Activated CD4-positive, alpha-beta T cell treated with anti-CD3 and anti-CD28 coated beads, Interleukin-2, amount 10 ng/mL, durations not matched to agents 24 days and 14 days (primary cell): ENCODE measurements at places on chromosomes 3 and 15.

GRCh38 chr3:158313338-158313927 is 203.5 kb downstream of the RSRC1 start:
- H3K4me1 ChIP-seq = no peaks in the 10 kb centered on the region
- DNase-seq = no peak
- H3K27me3 ChIP-seq = no peaks in the 10 kb centered on the region
- no peak overlapping the region for H3K27ac ChIP-seq
- no peak overlapping the region for H3K4me3 ChIP-seq
- H3K36me3 ChIP-seq = no peaks in the 10 kb centered on the region

DNA sequence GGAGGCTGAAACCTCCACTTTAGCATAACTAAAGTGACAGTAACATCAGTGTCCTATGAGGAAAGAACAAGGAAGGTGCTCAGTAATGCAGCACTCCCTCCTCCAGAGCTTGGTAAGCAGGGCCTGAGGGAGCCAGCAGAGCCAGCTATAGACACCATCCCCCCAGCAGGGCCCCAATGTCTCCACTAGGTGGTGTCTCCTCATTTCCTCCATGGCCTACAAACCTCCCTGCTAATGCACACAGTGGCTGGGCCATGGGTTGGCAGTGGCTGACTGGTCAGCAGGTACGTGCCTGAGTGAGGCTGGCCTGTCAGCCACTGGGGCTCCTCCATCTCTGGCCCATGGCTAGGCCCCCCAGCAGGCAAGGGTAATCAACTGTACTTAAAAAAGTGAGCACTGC is 13.6 kb downstream of the MRPS25 start:
- DNase-seq = peak; percentile 82
- H3K4me1 ChIP-seq = peaks cover 21% of the 10 kb centered on the region
- peaks cover 60% of the 10 kb centered on the region for H3K36me3 ChIP-seq
- H3K27me3 ChIP-seq = no peaks in the 10 kb centered on the region
- no peak overlapping the region for H3K4me3 ChIP-seq
- no peak overlapping the region for H3K27ac ChIP-seq

DNA sequence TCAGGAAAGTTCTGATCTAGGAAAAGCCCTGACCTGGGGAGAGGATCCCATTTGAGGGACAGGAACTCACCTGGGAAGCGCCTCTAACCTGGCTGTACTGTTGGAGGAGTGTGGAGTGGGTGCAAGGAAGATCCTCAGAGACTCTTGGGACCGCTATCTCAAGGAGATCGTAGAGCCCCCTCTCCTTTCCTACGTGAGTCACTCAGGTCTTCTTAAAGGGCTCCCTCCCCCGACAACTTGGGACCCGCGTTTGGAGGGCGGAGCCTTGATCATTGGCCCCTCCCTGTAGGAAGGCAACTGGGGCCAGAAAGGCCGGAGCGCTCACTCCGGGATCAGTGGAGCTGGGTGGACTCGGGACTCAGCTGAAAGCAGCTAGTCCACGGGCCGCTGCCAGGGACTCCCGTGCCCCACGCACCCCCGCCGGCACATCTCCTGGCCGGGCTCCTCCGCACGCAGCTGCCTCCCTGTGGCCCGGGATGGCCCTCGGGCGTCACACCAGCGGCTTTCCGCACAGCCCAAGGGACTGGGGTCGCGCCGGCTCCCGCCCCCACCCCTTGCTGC is 520 bp downstream of the SLC26A6 start:
- peak; percentile 88 for DNase-seq
- peak overlapping the region; percentile 93 for H3K4me3 ChIP-seq
- peaks cover 13% of the 10 kb centered on the region for H3K36me3 ChIP-seq
- H3K4me1 ChIP-seq = peaks cover 19% of the 10 kb centered on the region

DNA sequence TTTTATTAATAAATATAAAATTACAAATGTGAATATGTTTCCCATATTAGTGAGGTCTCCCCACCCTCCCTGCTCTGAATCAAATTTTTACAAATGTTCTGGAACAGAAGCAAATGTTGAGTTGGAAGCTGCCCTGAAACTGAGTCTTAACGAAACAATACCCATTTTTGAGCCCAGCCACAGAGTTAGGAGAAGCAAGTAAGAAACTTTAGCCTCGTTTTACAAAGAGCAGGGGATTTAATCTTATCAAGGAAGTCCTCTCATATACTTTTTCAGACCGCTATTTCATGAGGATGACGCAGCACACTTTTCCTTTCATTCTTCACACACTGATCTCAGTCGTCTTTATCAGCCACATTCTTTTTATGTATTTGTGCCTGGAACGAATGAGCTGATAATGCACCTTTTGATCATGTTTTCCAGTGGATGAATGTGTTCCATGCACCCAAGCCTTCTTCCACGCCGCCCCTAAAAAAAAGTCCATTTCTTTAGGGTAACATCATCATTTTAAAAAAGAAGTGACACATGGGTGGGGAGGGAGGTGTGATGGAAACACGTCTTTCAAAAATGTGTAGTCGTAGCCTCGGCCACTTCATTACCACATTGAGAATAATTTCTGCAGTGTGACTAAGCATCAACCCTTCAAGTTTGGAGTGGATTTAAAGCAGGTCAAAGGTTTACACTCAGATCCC is 48.1 kb downstream of the SETMAR start:
- H3K4me1 ChIP-seq = peaks cover 21% of the 10 kb centered on the region
- H3K27ac ChIP-seq = peak overlapping the region; percentile 89
- peak overlapping the region; percentile 56 for H3K4me3 ChIP-seq
- H3K36me3 ChIP-seq = no peaks in the 10 kb centered on the region

DNA sequence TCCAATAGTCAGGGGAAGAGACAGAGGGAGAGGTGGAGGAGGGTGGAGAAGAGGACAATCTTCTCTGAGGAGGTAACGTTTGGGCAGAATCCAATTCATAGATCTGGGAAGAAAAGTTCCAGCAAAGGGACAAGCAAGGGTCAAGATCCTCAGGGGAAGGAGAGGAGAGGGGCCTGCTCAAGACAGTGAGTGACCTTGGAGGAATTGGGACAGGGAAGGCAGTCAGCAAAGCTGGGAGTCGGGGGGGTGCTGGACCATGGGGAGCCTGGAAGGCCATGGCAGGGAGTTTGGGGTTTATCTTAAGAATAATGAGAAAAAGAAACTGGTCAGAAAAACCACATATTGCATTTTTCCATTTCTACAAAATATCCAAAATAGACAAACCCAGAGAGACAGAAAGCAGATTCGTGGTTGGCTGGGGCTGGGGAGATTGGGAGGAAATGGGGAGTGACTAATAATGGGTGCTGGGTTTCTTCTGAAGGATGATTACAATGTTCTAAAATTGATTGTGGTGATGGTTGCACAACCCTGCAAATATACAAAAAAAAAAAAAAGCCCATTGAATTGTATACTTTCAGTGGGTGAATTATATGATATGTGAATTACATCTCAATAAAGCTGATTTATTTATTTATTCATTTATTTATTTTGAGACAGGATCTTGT is 19.6 kb upstream of the SRP14 start:
- no peaks in the 10 kb centered on the region for H3K27me3 ChIP-seq
- H3K27ac ChIP-seq = peak overlapping the region; percentile 4
- H3K36me3 ChIP-seq = peaks cover 4% of the 10 kb centered on the region
- H3K4me1 ChIP-seq = peaks cover 43% of the 10 kb centered on the region
- peak overlapping the region; percentile 5 for H3K4me3 ChIP-seq

DNA sequence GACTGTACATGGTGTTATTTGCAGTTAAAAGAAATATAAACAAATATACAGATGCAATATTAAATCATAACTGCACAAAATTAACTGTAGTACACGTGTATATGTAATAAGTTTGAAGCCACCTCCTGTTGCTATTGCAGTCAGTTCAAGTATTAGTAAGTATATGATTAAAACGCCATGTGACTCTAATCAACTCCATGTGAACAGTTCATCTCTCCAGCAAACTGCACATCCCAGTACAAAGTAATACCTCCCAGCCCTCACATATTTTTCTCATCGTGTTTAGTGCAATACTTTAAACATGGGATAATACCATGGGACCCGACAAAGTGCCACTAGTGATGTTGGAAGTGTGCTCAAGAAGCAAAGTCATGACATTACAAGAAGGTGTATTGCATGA is 34.6 kb downstream of the PDCD10 start:
- DNase-seq = no peak
- H3K4me3 ChIP-seq = no peak overlapping the region
- H3K4me1 ChIP-seq = peaks cover 5% of the 10 kb centered on the region
- no peaks in the 10 kb centered on the region for H3K27me3 ChIP-seq

- H3K27me3 ChIP-seq = no peaks in the 10 kb centered on the region
- DNase-seq = no peak
- H3K4me3 ChIP-seq = no peak overlapping the region
Observed at GRCh38 chr3:24804095-24804494, 309.4 kb upstream of the THRB start.

GRCh38 chr3:105233010-105233409 is 133.7 kb upstream of the ALCAM start:
- H3K27me3 ChIP-seq = peaks cover 1% of the 10 kb centered on the region
- no peak overlapping the region for H3K4me3 ChIP-seq
- H3K27ac ChIP-seq = no peak overlapping the region
- no peak for DNase-seq
- H3K4me1 ChIP-seq = no peaks in the 10 kb centered on the region
- H3K36me3 ChIP-seq = no peaks in the 10 kb centered on the region

DNA sequence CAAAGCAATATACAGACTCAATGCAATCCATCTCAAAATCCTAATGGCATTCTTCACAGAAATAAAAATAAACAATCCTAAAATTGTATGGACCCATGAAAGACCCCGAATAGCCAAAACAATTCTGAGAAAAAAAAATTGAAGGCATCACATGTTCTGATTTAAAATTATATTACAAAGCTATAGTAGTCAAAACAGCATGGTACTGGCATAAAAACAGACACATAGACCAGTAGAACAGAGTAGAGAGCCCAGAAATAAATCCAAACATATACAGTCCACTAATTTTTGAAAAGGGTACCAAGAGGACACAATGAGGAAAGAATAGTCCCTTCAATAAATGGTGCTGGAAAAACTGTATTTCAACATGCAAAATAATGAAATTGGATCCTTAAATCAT is 70.4 kb upstream of the THRB start:
- DNase-seq = no peak
- no peak overlapping the region for H3K4me3 ChIP-seq
- no peaks in the 10 kb centered on the region for H3K27me3 ChIP-seq
- no peaks in the 10 kb centered on the region for H3K4me1 ChIP-seq
- no peak overlapping the region for H3K27ac ChIP-seq
- H3K36me3 ChIP-seq = no peaks in the 10 kb centered on the region

GRCh38 chr3:39435006-39435748 is 28.7 kb downstream of the RPSA start:
- H3K4me1 ChIP-seq = no peaks in the 10 kb centered on the region
- H3K27ac ChIP-seq = no peak overlapping the region
- DNase-seq = no peak
- H3K36me3 ChIP-seq = no peaks in the 10 kb centered on the region
- no peak overlapping the region for H3K4me3 ChIP-seq

- H3K27ac ChIP-seq = no peak overlapping the region
- no peak for DNase-seq
- H3K27me3 ChIP-seq = peaks cover 10% of the 10 kb centered on the region
- H3K4me1 ChIP-seq = no peaks in the 10 kb centered on the region
Observed at GRCh38 chr3:126270145-126270811, 86.9 kb downstream of the KLF15 start.

GRCh38 chr3:170835336-170835735 is 34.7 kb downstream of the RPL22L1 start:
- no peak overlapping the region for H3K27ac ChIP-seq
- H3K4me3 ChIP-seq = no peak overlapping the region
- peaks cover 40% of the 10 kb centered on the region for H3K27me3 ChIP-seq
- no peak for DNase-seq

DNA sequence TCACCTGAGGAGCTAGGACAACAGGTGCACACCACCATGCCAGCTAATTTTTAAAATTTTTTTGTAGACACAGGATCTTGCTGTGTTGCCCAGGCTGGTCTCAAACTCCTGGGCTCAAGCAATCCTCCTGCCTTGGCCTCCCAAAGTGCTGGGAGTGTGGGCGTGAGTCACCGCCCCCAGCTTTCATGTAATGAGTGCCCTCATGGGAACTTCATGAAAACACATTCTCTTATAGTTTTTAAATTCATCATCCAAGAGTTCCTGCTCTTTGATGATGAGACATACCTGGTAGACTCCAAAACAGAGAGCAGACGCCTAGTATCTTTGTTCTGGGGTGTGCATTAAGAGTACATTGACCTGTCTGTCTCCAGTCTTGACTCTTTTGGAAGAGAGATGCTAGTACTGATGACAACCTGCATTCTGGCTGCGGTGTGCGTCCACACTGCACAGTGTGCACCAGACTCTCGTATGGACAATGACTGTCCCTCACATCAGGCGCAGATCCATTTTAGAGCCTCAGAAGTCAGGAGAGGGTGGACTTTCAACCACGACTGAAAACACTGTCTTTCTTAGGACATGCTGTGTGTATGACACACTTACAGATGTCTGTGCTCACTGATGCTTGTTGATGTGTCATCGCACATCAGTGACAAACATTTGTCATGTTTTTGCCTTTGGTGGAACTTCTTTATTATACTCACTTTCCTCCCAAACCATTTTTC is 2.0 kb downstream of the NRROS start:
- peak; percentile 73 for DNase-seq
- H3K4me3 ChIP-seq = peak overlapping the region; percentile 86
- H3K36me3 ChIP-seq = peaks cover 31% of the 10 kb centered on the region
- peaks cover 62% of the 10 kb centered on the region for H3K4me1 ChIP-seq
- no peaks in the 10 kb centered on the region for H3K27me3 ChIP-seq

DNA sequence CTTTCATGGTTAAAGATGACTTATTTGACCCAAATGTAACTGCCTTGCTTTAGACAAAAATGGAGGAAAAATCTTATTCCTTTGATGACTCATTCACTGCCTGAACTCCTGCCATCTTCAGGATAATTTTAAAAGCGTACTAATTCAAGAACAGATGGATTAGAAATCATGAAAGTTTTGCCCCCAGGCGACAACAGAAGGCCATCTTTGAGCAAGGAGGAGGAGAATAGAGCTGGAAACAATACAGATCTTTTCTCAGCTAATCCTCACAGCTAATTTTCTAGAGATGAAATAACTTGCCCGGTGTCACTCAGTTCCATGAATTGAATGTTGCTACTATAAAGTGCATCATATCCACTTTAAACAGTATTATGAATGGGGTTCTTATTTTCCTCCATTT is 324.7 kb upstream of the RARB start:
- no peak overlapping the region for H3K4me3 ChIP-seq
- no peak overlapping the region for H3K27ac ChIP-seq
- H3K36me3 ChIP-seq = no peaks in the 10 kb centered on the region

- no peaks in the 10 kb centered on the region for H3K36me3 ChIP-seq
- H3K27ac ChIP-seq = no peak overlapping the region
- no peaks in the 10 kb centered on the region for H3K4me1 ChIP-seq
- no peak for DNase-seq
Observed at GRCh38 chr3:123285066-123285465, 83.3 kb downstream of the SEC22A start.

DNA sequence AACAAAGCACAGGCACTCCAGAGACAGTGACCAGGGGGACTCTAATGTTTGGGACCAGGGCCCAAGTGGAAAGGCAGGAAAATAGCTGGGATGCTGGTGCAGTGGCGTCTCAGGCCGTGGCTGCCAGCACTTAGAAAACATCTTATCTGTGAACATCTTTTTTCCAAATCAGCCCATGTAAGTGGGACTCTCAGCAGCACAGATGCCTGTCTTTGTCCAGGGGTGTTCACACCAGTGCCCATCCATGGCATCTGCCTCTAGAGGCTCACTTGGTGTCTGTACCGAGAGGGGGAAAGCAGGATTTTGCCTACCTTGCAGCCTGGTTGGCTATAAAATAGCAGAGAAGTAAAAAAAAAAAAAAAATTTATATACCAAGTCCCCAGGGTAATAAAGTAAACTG is 26.7 kb downstream of the SLC12A8 start:
- H3K27ac ChIP-seq = no peak overlapping the region
- no peak for DNase-seq
- H3K36me3 ChIP-seq = no peaks in the 10 kb centered on the region
- peaks cover 3% of the 10 kb centered on the region for H3K4me1 ChIP-seq
- H3K27me3 ChIP-seq = peaks cover 6% of the 10 kb centered on the region
- H3K4me3 ChIP-seq = no peak overlapping the region
